ENCODE measurements at places on chromosomes 11 and 22.

GRCh38 chr11:123704341-123704740 is 37.1 kb downstream of the ZNF202 start:
- no peak for DNase-seq

GRCh38 chr11:129724866-129725265 is 90.8 kb upstream of the TMEM45B start:
- no peak for DNase-seq

DNA sequence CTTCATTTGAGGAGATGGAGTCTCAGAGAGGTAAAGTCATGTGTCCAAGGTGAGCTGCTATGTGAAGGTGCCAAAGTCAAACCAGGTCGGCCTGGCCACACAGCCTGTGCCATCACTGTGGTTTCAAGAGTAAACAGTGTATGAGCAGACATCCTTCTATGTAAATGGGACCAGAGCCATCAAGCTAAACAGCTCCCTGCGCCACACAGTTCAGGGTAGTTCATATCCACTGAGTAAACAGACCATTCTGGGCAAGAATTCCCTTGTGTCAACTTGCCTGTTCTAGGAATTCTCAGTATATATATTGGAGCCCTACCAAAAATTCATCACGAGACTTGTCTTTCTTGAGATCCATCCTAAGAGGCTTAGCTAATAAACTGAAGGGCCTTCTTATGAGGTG is 77.5 kb downstream of the AMOTL1 start:
- no peak for DNase-seq

- DNase-seq, result no peak
Measured at GRCh38 chr11:18501629-18502028, 25.1 kb downstream of the TSG101 start.

- no peak for DNase-seq
Measured at GRCh38 chr11:88801484-88802123, 264.2 kb downstream of the GRM5 start.

DNA sequence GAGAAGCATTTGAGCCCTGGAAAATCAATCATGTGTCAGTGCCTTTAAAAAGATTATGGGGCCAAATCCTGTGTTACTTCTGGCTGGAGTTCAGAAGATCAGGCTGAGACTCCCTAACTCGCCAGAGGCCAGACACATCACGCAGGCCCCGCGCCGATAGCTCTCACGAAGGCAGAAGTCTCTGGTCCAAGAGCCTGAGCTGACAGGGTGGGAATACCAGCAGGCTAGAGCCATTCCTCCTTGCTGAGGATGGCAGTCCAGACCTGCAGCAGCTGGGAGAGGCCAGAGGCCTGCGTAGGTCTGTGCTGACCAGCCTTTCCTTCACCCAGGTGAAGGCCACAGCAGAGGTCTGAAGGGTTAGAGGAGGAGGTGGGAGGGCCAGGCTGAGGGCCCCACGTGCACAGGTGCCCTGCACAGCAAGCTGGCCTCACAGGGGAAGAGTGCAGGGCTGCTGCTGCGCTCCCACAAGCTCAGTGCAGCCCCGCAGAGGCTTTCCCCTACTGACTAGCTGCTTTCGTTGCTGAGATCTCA is 52.9 kb downstream of the ST14 start:
- no peak for DNase-seq

GRCh38 chr11:63917692-63918506 is 935 bp upstream of the RCOR2 start:
- peak; percentile 34 for DNase-seq
